ENCODE measurements at places on chromosomes 2 and 18. TPM values are rescaled to one million over a fixed set of nuclear protein-coding genes. Genes with fewer than 3 reads are reported as not detected.

The EHBP1 gene
- total RNA-seq = 29.1 TPM

The SERPINB10 gene
- total RNA-seq = not detected

The ZAP70 gene
- 0.30 TPM for total RNA-seq

The ADAM23 gene
- total RNA-seq = 25.0 TPM

The CSRNP3 gene
- 2.4 TPM for total RNA-seq

The GKN1 gene
- total RNA-seq = not detected

The RUFY4 gene
- total RNA-seq = not detected

The UGT1A6 gene
- total RNA-seq = not detected

The FOXI3 gene
- total RNA-seq = not detected

Measured in SJCRH30 (cell line).